ENCODE measurements at places on chromosomes 2 and 18.
A peak's percentile ranks its signal among the peaks of the same experiment; 100 is the strongest.

- DNase-seq, result no peak
These were observed 42.4 kb downstream of the MBD2 start for GRCh38 chr18:54181856-54182602.

- DNase-seq, result no peak
These were observed 75.4 kb downstream of the CHN1 start for GRCh38 chr2:174929786-174930185.

- peak; percentile 69 for DNase-seq
These were observed 40.4 kb downstream of the DHRS9 start for GRCh38 chr2:169109502-169110409.

- DNase-seq, result no peak
These were observed 1024.1 kb upstream of the KLHL29 start for GRCh38 chr2:22360735-22361374.

DNA sequence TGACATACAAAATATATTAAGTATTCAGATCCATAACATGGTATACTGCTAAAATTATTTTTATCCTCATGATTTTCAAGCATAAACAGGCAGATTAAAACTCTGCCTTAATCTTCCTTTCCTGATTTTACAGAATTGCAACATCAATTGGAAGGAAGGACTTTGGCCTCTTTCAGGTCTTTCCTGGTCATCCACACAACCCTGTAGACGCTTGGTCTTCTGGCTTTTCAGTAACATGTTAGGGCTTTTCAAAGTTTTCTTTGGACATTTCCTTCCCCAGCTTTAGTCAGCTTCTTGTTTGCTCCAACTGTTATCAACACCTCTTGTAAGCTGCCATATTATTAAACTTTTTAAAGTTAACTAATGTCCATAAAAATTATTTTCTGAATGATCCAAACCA lies 1364.9 kb upstream of the NRXN1 start:
- no peak for DNase-seq

- no peak for DNase-seq
These were observed 24.4 kb downstream of the SCN9A start for GRCh38 chr2:166351319-166351718.

DNA sequence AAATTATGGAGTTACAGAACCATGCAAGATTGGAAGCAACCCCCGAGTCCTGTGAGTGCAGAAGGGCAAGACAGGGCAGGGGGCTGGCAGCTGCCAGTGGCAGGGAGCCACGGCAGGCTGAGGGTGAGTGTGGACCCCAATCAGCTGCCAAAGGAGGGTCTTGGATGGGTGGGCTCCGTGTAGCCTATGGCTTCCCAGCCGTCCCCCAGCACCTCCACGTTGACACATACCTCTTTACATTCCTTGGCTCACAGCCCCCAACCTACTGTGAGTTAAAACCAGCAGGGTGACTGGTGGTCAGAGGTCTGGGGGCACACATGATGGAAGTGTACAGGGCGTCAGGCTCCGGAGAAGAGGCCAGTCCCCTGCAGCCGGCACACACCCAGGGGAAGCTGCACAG lies 60.9 kb upstream of the SALL3 start:
- DNase-seq, result no peak

DNA sequence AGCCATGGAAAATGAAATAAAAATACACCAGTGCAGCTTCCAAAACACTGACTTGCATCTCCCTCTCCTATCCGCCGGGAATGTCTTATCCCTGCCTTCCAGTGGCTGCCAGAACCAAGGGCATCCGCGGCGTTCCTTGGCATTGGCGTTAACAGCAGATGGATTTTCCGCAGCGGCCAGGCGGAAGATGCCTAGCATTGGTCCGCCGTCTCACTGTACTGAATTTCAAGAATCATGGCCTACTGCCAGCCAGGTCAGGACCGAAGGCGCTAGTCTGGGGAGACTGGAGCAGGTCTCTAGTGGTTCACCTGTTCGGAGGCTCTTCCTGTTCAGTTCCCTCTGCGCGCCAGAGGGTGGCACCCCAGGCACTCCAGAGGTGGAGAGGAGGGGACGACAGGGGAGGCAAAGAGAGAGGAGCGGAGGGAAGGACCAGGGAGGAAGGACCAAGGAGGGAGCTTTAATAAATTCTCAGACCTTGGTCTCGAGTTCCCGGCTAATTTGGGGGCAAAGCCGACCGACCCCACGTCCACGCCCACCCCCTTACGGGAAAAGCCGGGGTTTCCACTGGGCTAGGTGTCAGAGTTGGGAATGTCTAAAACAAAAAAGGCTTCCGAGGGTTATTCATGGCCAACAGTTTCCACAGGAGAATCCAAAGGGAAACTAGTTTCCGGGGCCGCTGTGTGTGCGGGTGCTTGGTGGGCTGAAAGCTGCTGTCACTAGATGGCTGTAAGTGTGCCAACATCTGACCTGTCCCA lies 3.7 kb upstream of the BCL2L11 start:
- peak; percentile 83 for DNase-seq

DNA sequence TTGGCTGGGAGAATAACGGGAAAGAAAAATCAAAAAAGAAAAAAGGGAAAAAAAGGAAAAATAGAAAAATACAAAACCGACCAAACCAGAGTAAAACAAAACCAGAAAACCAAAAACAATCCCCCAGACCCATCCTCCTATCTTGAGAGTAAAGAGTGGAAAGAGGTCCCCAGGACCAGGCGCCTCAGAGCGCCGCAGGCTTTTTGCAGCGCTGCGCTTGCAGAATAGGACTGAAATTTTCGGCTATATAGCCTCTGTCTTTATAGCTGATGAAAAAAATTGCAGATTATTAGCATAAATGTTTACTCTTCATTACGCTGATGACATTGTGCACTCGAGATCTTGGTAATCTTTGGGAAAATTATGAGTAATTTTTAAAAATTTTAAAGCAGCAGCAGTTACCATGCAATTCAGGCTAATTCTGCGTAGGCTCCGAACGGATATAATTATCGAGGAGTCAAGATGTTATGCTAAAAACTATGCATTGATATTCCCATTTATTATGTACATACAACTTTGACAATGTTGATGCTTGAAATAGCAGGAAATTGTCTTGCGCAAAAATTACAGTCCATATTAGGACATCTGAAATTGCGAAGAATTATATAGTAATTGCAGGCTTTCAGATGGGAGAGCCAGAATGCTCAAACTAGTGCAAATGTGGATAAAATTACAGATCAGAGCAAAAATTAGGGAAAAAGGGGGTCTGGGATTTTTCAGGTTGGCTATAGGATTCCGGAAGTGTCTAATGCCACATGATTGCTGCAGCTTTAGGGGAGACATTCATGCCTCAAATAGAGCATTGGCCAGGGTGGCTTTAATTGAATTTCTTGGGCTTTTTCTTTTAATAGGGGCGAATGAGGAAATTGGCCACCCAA lies 8.3 kb downstream of the DLX1 start:
- DNase-seq, result no peak

DNA sequence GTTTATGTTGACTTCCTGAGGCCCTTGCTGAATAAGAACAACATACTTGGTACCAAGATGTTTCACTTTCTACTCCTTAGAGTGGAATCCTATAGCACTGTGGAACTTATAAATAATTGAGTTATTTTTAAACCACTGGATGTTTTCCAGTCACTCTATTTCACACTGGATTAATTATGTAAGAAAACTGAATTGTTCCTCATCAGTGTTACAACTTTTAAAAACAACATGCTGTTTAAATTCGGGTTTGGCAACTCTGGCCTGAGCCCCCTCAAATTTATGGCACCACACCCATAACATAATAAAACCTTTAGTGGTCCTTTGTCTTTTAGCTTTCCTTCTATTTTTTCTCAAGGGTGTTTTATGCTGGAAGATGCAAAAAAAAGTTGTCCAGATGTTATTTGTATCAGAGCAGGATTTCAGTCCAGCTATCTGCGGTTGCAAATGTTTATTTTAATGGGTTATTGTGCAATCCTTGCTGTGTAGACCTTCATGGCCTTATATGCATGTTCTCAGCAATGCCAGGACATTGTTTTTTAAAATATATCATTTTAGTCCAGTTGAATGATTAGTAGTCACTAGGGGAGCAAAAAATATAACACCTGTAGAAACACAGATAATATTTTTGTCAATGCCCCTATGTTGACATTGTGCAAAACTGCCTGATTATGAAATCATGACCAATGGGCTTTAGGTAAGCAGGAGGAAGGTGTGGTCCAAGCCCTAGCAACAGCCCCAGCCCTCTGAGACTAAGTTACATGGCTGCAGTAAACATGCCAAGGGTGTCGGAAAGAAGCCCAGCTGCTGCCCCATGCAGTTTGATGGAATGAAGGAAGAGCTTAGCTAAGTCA lies 638.0 kb upstream of the ZEB2 start:
- DNase-seq, result no peak

GRCh38 chr18:336713-337112 lies 68.9 kb upstream of the THOC1 start:
- DNase-seq, result no peak

DNA sequence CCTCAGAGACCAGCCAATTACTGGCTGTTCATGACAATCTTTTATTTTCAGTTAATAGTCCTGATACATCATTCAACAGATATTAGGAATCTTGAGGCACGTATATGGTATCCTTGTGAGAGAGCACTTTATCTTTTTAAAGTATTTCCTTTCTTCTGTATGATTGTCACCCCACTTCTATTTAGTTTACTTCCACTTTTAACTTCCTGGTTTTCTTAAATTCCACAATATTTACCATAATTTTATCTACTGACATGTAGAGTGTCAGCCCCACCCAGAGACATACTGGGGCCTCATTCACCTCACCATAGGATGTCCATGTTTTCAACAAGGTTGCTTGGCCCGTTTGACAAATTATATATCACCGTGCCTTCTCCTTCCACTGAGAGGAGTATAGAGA lies 182.9 kb upstream of the ID2 start:
- no peak for DNase-seq

GRCh38 chr2:108932736-108933332 lies 56.2 kb downstream of the EDAR start:
- DNase-seq, result no peak

- DNase-seq, result no peak
These were observed 476 bp upstream of the MSH2 start for GRCh38 chr2:47402555-47402804.

Data from breast epithelium (tissue), 4 donors.